ENCODE measurements at places on chromosomes 2 and 18.

- DNase-seq, result no peak
Observed at GRCh38 chr18:74113711-74114110, 33.9 kb downstream of the FBXO15 start.

DNA sequence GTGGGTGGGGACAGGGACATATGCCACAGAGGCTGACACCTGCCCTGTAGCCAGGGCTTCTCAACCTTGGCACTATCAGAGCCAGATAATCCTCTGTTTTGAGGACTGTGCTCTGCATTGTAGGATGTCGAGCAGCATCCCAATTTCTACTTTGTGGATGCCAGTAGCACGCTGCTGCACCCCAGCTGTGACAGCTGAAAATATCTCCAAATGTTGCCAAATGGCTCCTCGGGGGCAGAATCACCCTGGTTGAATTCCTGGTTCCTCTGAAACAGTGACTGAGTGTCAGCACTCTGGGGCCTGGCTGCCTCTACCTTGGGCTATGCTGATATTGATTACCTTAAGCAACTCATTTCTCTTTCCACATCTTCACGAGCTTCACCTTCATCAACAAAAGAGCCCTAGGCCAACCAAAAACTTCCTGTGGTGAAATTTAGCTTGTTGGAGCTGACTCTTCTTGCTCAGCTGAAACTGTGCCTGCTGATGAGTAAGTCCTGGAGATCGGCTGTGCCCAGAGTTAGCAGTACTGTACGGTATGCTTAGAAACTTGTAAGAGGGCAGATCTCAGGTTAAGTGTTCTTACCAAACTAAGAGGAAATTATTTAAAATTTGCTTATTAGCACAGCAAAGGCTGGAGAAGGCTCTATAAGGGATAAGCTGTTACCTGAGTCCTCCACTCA lies 138.1 kb downstream of the SEPTIN10 start:
- no peak for DNase-seq

DNA sequence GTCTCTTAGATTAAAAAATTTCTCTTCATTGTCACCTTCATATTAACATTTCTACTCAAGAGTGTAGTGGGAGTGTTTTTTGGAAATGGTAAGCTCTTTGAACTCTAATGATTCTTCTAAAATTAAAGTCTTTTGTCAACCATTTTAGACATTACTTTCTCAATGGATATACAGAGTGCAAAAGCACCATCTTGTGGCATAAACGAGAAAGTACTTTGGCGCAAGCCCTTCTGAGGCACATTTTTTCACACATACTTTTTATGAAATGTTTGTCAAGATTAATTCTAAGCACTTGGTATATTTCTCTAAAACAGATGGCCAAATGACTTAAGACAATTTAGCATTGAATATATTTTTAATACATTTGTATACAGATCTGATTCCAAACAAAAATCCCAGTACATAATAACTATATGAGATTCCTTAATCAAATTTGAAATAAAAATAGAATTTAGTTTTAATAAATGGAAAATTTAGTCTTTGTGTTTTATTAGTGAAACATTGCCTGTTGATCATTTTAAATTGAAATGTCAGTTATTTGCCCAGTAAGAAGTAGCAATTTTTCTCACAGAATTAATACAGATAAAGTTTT lies 63.3 kb upstream of the GALNT5 start:
- no peak for DNase-seq

DNA sequence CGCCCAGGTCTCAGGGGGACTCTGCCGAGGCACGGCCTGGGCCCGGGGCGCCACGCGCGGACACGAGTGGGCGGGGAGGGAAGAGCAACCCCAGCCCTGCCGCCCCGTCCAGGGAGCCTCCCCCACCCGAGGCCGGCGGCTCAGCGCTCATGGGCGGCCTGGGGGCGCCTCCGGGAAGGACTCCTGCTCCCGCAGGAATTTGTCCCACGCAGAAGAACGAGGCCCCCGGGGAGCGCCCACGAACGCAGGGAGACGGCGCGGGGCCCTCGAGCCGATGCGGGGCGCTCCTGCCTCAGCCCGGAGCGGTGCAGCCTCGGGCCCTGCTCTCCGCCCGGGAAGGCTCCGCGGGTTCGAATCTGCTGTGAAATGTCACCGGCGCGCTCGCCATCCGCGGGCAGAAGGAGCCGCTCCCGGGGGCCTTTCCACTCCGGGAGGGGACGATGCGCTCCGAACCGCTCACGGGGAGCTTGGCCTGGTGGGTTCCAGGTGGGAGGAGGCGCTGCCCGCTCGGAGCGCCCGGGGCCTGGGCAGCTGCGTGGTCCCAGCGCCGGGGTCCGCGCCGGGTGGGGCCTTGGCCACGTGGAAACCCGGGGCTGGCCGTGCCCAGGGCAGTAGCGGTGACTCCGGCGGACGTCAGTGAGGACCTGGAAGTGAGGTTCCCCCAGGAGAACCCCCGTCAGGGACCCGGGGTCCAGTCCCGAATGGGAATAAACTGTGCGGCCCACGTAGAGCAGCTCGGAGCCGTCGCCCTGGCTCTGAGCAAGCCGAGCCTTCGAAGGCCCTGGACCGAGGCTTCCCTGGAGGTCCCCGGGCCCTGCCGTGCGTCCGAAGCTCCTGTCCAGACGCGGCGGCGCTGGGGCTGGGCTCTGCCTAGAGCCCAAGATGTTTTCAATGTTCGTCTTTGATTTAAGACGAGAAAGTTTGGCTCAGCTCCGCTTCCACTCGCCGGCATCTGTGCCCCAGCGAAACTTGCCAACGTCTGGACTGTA lies 41.4 kb upstream of the CTDP1 start:
- DNase-seq, result no peak

DNA sequence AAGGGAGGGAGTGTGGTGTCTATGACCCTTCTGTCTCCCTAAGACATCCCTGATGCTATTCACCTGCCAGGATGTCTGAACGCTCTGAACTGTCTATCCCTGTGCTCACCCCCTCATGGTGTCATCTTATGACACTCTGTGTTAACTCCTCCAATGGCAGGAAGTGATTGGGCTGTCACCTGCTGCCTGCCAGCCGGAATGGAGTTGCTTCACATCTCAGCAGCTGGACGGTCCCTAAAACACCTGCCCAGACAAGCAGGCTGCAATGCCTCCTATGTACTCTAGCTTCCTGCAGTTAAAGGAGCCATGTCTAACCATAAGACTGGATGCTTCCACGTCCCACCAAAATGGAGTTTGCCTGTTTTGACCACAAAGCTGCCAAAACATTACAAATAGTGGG lies 99.9 kb downstream of the CPO start:
- DNase-seq, result no peak

- no peak for DNase-seq
Observed at GRCh38 chr2:98382086-98382485, 35.8 kb downstream of the CNGA3 start.

DNA sequence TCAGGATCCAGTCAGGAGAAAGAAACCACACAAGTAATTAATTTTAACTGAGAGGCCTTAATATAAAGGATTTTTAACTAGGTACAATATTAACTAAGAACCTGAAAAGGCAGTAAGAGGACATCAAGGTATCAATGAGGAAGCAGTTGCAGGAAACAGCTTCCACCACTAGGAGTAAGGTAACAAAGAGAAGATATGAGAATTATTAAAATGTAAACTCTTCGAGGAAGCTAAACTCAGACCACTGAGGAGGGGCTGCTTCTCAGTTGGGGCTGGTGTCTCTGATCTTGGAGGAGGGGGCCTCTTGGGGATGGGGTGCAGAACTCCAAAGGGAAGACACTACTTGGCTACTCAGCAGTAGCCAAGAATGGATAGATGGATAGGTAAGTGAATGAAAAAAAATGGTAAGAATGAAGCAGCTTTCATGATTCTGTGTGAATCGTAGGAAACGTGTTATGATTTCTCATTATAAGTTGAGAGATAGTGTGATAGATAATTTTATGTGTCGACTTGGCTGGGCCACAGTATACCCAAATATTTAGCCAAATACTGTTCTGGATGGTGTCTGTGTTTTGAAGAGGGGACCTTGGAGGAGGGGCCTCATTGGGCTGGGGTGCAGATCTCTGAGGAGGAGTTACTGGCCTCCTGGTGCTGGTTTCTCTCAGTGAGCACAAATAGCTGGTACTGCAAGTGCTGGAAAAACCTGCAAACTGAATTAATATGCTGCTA lies 547.7 kb upstream of the LRRTM1 start:
- no peak for DNase-seq
